Endothelial cell (in vitro differentiated cells): ENCODE measurements at places on chromosomes 5 and 9.

DNA sequence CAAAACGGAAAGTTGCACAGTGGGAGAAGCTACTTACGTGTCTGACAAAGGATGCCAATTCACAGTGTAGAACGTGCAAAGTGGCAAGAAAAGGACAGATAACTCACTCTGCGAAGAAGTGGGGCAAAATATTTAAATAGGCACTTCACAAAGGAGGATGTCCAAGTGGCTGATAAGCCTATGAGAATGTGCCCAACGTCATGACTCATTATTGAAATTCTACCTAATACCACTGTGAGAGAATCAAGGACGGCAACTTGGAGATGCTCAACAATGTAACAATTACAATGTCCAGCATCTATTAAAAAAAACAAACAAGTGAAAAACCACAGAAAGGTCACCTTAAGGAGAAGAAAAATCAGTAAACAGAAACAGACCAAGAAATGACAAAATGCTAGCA, 59.0 kb downstream of the NACC2 start:
- no peak for DNase-seq
- no peak overlapping the region for H3K4me3 ChIP-seq
- H3K27ac ChIP-seq = no peak overlapping the region
- peaks cover 2% of the 10 kb centered on the region for H3K27me3 ChIP-seq

GRCh38 chr9:127960410-127961154, 20.2 kb downstream of the EEIG1 start:
- H3K27me3 ChIP-seq = peaks cover 10% of the 10 kb centered on the region
- H3K4me3 ChIP-seq = no peak overlapping the region
- no peaks in the 10 kb centered on the region for H3K4me1 ChIP-seq
- no peak for DNase-seq

- DNase-seq = no peak
- H3K4me3 ChIP-seq = no peak overlapping the region
- no peaks in the 10 kb centered on the region for H3K36me3 ChIP-seq
- peaks cover 24% of the 10 kb centered on the region for H3K4me1 ChIP-seq
These were observed 17.8 kb downstream of the NOTCH1 start for GRCh38 chr9:136527721-136528710.

DNA sequence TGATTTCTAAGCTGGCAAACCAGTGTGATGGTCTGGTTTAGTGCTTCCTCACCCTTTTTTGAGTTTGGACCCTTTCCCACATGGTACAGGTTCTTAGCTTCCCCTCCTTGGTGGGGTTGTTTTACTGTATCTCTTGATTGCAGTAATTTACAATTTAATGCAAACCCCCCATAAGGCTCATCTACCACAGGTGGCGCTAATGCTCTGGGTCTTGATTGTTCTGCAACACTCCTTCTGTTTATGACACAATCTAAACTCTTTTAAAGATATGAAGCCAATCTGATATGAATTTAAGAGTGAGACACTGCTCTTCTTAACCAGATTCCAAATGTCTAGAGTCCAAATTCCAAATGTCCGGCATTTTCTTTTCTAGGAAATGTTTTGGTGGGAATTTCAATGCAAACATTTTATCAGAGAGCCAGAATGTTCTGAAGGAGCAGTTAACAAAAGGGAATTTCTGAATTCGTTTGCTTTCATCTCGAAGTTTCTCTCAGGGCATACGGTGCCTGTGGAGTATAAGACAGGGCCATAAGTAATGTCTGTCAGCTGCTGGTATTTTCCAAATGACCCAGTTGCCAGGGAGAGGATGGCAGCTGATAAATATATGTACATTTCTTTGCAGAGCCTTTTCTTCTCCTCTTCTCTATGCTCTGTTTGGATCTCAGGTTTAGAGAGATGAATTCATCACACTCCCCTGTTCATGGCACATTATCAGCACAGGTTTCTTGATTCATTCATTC, 246.8 kb downstream of the ARHGAP26 start:
- peaks cover 14% of the 10 kb centered on the region for H3K36me3 ChIP-seq
- H3K4me1 ChIP-seq = peaks cover 18% of the 10 kb centered on the region
- peak; percentile 27 for DNase-seq
- H3K27ac ChIP-seq = no peak overlapping the region
- H3K27me3 ChIP-seq = peaks cover 2% of the 10 kb centered on the region
- H3K4me3 ChIP-seq = no peak overlapping the region

DNA sequence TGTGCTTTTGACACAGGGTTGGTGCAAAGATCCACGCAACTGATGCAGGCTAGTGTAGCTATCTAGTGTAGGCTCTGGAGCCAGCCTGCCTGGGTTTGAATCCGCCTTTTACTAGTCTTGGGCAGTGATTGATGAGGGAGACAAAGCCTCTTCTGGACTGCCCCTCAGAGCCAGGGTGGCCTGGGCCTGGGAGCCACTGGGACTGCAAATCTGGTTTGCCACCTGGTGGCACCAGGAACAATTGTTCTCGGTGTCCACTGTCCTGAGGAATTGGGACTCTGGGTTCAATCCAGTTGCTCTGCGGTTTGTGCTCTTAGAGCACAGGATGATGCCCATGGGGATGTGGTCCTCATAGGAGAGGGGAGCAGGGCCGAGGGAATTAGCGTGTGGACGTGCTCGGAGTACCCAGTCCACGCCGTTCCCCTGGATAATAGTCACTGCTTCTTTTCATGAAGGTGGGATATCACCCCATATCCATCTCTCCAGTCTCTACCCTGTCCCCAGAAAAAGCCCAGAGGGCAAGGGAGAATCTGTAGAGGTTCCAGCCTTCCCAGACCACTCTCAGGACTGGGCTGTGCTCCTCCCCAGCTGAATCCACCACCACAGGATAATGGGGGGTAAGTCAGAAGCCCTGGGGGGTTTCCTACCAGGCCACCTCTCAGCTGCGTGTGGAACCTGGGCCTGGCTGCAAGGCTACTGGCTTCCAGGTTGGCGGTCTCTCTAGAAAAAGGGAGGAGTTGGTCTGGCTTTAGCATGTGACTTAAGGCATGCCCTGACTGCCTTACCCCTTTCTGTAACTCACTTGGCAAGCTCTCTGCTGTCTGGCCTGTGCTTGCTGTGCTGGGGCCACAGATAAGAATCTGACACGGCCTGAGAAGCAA, 1.9 kb downstream of the B4GALT7 start:
- H3K4me1 ChIP-seq = peaks cover 13% of the 10 kb centered on the region
- peaks cover 29% of the 10 kb centered on the region for H3K36me3 ChIP-seq
- peaks cover 8% of the 10 kb centered on the region for H3K27me3 ChIP-seq

DNA sequence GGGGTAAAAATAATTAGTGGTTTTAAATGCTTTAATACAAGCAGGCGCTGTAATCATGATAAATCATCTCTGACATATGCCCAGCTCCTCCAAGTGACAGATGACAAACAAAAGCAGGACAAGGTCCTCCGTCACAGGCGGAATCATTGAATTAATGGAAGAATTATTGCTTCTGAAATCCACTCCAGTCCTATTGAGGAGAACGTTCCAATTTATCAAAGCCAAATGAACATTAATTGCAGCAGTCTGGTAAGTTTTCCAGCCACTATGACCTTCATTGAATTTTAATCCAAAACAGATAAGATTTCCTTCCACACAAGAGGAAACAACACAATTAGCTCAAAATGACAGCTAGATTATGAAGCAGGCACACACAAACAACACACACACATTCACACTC, 136.8 kb downstream of the ASTN2 start:
- no peak overlapping the region for H3K4me3 ChIP-seq
- no peak overlapping the region for H3K27ac ChIP-seq
- H3K36me3 ChIP-seq = no peaks in the 10 kb centered on the region
- DNase-seq = no peak

- no peak for DNase-seq
- H3K4me3 ChIP-seq = no peak overlapping the region
- no peaks in the 10 kb centered on the region for H3K27me3 ChIP-seq
- no peaks in the 10 kb centered on the region for H3K4me1 ChIP-seq
These were observed 3.7 kb downstream of the PLAC8L1 start for GRCh38 chr5:146101646-146102045.

DNA sequence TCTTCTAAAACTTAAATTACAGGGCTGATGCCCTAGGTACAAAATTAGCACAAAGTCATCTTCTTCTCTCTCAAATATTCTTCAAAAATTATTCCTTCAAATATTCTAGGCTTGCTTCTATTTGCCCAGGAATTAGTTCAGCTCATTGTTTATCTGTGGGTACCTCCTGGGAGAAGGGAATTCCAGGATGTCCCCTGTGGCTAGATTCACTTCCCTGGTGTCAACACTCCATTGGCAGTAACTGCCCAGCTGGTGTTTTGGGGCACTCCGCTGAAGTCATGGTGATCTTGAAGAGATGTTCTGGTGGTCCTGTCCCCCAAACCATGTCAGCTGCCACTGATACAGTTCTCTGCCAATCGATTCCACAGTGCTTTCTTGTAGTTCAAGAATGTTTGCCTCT, 26.2 kb upstream of the TGFBR1 start:
- H3K36me3 ChIP-seq = peaks cover 6% of the 10 kb centered on the region
- no peak for DNase-seq
- H3K4me3 ChIP-seq = peak overlapping the region; percentile 48
- peaks cover 10% of the 10 kb centered on the region for H3K27me3 ChIP-seq
- H3K27ac ChIP-seq = peak overlapping the region; percentile 34

- peak overlapping the region; percentile 86 for H3K4me3 ChIP-seq
- peaks cover 2% of the 10 kb centered on the region for H3K27me3 ChIP-seq
- H3K36me3 ChIP-seq = peaks cover 5% of the 10 kb centered on the region
- peaks cover 9% of the 10 kb centered on the region for H3K4me1 ChIP-seq
These were observed 612 bp downstream of the UGT3A2 start for GRCh38 chr5:36066001-36066539.

GRCh38 chr9:127223266-127223665, 41.3 kb upstream of the GARNL3 start:
- no peak overlapping the region for H3K27ac ChIP-seq
- peaks cover 8% of the 10 kb centered on the region for H3K4me1 ChIP-seq
- H3K27me3 ChIP-seq = peaks cover 17% of the 10 kb centered on the region

- peaks cover 12% of the 10 kb centered on the region for H3K4me1 ChIP-seq
- no peaks in the 10 kb centered on the region for H3K27me3 ChIP-seq
- no peak overlapping the region for H3K27ac ChIP-seq
These were observed 8.8 kb downstream of the SPIN1 start for GRCh38 chr9:88396836-88397577.

DNA sequence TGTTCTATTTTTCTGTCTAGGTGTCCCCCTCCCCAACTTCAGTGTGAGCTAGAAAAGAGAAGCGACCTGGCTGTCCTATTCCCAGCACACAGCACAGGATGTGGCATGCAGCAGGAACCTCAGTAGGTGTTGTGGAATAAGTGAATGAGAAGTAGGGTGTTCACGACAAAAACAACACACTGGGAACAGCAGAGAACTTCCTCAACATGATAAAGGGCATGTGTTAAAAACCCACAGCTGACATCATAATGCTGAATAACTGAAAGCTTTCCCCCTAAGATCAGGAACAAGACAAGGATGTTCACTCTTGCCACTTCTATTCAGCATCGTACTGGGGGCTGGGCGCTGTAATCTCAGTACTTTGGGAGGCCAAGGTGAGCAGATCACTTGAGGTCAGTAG, 155.6 kb upstream of the ZNF618 start:
- peaks cover 9% of the 10 kb centered on the region for H3K4me1 ChIP-seq
- no peak for DNase-seq
- peaks cover 3% of the 10 kb centered on the region for H3K36me3 ChIP-seq
- peaks cover 3% of the 10 kb centered on the region for H3K27me3 ChIP-seq

DNA sequence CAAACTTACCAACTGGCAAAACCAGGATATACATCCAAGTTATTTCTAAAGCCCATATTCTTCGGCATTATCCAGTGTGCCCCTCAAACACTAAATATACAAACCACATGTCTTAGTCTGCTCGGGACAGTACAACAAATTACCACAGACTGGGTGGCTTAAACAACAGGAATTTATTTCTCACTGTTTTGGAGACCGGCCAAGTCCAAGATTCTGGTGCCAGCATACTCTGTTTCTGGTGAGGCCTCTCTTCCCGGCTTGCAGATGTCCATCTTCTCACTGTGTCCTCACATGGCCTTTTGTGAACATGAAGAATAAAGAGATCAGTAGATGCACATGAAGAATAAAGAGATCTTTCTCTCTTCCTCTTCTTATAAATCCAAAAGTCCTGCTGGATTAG, 12.9 kb upstream of the SLCO6A1 start:
- DNase-seq = no peak
- H3K36me3 ChIP-seq = no peaks in the 10 kb centered on the region
- no peaks in the 10 kb centered on the region for H3K27me3 ChIP-seq
- H3K27ac ChIP-seq = no peak overlapping the region
- H3K4me3 ChIP-seq = no peak overlapping the region

DNA sequence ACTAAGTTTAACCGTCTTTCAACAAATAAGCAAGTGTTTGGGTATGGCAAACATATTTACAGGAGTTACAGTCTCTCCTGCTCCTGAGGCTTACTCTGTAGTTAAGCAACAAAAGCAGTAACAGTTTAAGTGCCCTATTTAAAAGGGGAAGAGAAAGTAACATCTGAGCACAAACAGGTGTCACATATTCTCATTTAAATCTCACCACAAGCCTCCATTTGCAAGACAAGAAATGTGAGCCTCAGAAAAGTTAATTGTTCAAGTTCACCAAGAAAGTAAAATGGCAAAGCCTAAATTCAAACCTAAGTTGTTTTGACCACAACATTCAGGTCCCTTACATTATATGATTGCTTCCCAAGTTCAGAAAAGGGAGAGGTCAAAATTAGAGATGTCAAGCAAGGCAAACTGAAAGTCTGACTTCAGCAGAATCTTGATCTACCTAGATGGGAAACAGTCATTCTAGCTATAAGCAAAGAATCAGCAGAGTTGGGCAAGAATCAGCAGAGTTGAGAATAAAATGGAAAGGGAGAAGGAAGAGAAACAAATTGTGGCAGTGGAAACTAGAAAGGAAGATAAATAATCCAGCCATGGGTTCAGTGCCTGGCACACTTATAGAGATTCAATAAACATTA, 93.4 kb downstream of the STRBP start:
- no peaks in the 10 kb centered on the region for H3K36me3 ChIP-seq
- H3K4me3 ChIP-seq = no peak overlapping the region
- H3K27me3 ChIP-seq = peaks cover 2% of the 10 kb centered on the region
- DNase-seq = no peak

- H3K27me3 ChIP-seq = peaks cover 5% of the 10 kb centered on the region
- H3K36me3 ChIP-seq = no peaks in the 10 kb centered on the region
- H3K4me1 ChIP-seq = peaks cover 11% of the 10 kb centered on the region
- no peak overlapping the region for H3K4me3 ChIP-seq
- no peak overlapping the region for H3K27ac ChIP-seq
These were observed 2.5 kb upstream of the CPLANE1 start for GRCh38 chr5:37251665-37252064.

- H3K4me3 ChIP-seq = peak overlapping the region; percentile 49
- DNase-seq = peak; percentile 51
- peaks cover 15% of the 10 kb centered on the region for H3K4me1 ChIP-seq
- peaks cover 21% of the 10 kb centered on the region for H3K36me3 ChIP-seq
- no peak overlapping the region for H3K27ac ChIP-seq
- H3K27me3 ChIP-seq = peaks cover 1% of the 10 kb centered on the region
These were observed 2.8 kb downstream of the GBGT1 start for GRCh38 chr9:133160742-133161546.

DNA sequence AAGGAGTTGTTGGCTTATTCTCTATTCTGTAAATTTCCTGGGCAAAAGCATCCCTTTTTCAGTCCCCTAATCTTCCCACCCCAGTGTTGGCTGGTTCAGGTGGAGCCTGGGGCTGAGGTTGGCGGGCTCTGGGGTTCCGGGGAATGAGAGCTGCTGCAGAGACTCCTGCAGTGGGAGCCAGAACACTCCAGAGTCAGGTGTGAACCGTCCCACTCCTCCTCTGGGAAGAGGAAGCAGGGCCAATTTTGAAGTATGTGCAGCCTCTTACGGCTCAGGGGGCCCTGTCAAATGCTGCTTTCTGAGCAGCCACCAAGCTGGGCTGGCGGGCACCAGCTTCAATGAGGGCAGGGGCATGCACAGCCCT, 42.8 kb downstream of the JADE2 start:
- peaks cover 13% of the 10 kb centered on the region for H3K27me3 ChIP-seq
- no peak overlapping the region for H3K4me3 ChIP-seq
- no peak for DNase-seq
- peaks cover 8% of the 10 kb centered on the region for H3K36me3 ChIP-seq

GRCh38 chr5:16558984-16559629, 57.7 kb downstream of the RETREG1 start:
- no peak overlapping the region for H3K27ac ChIP-seq
- H3K36me3 ChIP-seq = no peaks in the 10 kb centered on the region
- H3K4me3 ChIP-seq = no peak overlapping the region
- DNase-seq = no peak
- H3K4me1 ChIP-seq = no peaks in the 10 kb centered on the region
